ENCODE measurements at places on chromosomes 5 and 9.

GRCh38 chr9:126235336-126236243, 91.0 kb upstream of the MVB12B start:
- no peak for ATAC-seq

DNA sequence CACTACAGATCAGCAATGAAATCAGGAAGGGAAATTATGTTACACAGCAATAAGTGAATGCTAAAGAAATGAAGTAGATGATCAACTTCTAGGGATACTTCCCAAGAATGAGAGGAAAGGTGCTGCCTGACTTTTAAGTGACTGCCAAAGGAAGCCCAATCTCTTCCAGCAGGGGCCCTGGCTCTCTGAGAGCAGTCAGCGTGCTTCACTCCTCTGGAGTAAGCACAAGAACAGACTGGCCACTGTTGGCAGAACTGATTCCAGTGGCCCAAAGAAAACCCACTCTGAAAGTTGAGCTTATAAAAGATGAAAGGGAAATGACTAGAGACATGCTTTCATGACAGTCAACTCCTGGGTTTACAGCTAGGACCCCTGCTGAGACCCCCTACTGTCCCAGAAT, 41.8 kb downstream of the MTMR12 start:
- no peak for ATAC-seq

DNA sequence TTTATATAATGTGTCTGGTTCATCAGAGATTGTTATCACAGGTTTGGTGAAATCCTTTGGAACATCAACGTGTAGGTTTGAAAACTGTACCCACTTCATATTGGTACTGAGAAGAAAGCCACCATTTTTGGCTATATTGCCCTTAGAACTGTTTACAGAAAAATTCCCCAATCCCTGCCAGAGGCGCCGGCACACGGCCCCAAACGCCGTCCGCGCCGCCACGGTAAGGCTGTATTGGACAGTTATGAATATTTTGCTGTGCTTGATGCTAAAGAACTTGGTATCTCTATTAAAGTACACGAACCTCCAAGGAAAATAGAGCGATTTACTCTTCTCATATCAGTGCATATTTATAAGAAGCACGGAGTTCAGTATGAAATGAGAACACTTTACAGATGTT, 35.2 kb downstream of the DCAF10 start:
- no peak for ATAC-seq

- ATAC-seq, result peak; percentile 59
Observed at GRCh38 chr5:142016556-142016955, 3.7 kb upstream of the GNPDA1 start.
